Islet precursor cell (in vitro differentiated cells): ENCODE measurements at places on chromosomes 3 and 15.

- peak; percentile 84 for DNase-seq
Observed at GRCh38 chr15:60634815-60635214, 155.9 kb upstream of the ICE2 start.

GRCh38 chr15:89472785-89473256 is 23.6 kb downstream of the RHCG start:
- DNase-seq, result peak; percentile 96

DNA sequence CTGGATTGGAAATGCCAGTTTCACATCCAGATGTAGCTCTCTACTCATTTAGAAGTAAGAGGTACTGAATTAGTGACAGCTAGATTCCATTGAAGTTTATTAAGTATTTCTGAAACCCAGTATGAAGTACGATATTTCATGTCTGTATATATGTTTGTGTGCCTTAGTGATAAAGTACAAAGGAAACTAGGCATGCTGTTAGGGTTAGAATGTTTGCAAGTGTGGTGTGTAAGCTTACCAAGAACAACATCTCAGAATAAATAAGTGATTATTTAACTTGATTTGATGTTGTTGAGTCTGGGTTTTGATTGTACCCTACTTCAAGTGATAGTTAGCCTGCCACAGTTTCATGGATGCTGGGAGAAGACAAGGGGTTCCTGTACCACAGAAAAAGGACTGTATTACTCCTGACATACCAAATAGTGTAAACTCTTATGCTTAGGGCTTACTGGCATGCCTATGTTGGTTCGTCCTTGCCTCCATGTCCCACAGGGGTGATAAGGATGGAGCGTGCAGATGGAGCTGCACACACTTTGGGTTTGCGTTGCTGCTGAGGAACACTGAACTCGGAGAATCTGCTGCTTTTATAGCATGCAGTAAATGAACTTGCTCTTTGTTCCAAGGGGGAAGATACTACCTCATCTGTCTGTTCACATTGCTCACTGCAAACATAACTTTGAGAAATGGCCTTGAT is 43.6 kb downstream of the FNDC3B start:
- DNase-seq, result no peak

GRCh38 chr15:72318408-72318942 is 1.5 kb downstream of the CELF6 start:
- no peak for DNase-seq

GRCh38 chr3:101806491-101806890 is 27.5 kb downstream of the NXPE3 start:
- DNase-seq, result no peak

DNA sequence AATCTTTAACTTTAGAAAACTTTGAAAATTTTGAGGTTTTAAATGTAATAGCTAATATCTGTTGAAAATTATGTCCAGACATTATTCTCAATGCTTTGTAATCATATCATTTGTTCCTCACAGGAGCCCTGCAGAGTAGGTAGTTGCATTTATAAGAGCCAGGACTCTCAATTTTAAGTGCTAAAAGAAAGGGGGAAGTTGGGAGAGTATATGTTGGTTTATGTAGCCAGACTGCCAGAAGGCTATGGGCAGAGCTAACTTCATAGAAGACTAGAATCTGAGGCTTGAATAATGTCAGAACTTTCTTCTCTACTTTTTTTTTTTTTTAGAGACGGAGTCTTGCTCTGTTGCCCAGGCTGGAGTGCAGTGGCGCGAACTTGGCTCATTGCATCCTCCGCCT is 9.1 kb downstream of the VPS8 start:
- DNase-seq, result no peak

DNA sequence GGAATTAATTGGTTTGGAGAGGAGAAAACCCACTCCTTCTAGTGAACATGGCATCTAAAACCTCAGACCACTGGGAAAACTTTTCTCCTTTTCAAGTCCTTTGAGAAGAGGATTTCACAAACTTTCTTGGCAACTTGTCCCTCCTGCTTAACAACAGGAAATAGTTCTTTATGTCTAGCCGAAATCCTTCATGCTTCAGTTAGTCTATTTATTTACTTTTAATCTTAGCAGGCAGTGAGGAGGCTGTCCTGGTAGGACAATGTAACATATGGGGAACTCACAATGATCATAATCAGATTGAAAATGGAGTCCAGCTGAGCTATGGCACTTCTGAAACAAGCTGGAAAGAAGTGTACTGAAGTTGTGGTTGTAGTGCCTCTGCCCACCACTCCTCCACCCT is 50.6 kb downstream of the KY start:
- DNase-seq, result no peak

DNA sequence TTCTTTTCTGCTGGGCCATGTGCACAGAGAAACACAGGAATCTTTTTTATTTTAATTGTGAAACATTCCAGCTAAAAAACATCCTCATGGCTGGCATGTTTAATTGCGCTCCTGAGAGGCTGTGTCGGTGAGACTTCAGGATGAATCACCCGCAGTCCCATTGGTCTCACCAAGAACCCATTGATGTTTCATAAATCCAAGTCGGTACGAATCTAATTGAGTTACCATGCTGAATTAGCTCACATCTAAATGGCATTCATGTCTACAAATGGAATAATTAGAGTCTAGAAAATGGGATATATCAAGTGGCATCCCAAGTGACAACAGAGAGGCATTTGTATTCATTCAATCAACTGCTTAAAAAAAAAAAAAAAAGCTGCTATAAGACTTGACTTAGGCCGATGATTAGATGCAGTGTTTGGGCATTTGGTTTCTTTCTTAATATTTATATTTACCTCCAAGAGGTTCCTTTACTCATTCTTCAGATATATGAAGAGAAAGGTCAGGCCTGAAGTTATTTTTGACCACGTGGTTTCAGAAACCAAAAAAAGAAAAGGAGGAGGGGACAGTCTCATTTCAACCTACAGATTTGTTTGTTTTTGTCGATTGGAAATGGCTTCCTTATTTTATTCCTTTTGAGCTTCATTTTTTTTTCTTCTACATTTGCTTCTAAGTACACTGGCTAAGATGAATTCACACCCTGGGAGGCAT is 79.1 kb upstream of the FOXB1 start:
- no peak for DNase-seq
